Muscle of back (tissue), 13 donors: ENCODE measurements at places on chromosomes 12 and 14.

DNA sequence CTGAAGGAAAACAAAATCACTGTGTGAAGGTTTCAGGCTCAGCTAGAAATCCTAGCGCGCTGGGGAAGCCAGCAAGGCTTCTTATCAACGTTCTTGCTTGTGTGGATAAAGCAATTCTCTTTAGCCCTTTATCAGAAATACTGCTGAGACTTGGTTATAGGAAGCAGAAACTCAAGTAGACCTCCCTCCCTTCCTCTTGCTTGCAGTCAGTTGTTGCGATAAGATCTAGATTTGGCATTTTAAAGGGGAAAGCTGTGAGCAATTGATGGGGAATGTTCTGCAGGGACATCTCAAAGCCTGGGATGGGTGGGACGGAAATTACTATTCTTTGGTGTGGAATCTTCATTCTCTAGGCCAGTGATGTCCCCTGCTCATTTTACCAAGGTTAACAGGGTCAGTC, 76.4 kb upstream of the ANO4 start:
- DNase-seq, result peak; percentile 5

DNA sequence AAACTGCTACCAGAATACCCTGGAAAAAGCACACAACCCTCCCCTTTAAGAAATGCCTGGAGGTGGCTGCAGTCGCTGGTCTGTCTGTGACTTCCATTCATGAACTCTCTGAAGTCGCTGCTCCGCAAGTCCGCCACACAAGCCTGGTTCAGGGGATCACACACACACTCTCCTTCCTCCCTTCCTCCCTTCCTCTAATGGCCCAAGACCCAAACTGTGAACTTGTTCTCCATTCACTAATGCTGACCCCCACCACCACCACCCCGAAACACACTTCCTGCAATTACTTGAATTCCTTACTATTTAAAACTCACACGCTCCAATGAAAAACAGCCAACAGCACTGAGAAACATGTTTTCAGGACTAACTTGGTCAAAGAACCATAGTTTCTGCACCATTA, 1.0 kb upstream of the LMO3 start:
- no peak for DNase-seq

DNA sequence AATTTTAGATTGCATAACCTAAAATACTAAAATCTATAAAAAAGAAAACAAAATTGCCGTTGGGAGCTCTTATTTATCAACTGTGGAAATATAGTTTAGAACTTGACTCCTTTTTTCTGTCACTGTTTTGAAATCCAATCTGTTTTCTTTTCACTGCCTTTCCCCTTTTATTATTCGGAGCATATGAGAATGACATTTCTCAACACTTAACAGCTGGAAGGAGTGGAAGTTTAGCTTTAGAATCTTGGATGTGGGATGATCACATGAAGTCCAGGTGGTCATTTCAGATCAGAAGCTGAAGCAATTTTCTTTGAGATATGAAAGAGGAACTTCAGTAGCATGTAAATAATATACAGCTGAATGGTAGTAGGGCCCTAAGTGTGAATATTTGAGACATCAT, 16.7 kb downstream of the TRHDE start:
- DNase-seq, result no peak

DNA sequence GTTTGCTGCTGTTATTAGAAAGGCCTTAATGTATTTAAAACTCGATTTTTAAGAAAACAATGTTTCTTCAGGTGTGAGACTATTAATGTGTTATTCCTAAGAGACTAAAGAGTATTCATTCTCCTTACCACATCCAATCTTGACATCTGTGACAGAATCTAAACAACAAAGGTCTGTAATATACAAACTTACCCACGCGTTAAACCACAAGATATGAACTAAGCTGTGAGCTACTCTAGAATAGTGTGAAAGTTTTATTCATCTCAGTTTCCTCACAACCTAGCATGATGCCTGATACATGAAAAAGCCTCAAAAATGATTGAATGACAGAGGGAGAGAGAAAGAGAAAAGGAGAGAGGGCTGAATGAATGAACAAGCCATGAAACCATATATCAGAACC, 117.3 kb upstream of the COCH start:
- DNase-seq, result no peak

DNA sequence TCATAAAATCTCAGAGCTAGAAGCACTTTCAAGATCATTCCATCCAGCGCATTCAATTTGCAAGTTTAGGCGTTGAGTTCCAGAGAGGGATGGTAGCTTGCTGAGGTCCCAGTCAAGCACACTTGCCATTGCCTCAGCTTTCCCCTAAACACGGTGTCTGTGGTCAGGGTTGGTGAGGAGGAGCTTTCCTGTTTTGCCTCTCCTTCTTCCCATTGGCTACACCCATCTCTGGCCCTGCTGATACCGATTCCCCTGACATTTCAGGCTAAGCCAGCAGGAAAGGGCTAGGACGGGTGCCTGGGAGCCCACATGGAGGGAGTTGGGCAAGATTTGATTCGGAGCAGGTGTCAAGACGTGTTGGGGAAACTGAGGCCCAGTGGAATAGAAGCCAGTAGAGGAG, 9.1 kb downstream of the NFATC4 start:
- no peak for DNase-seq

- DNase-seq, result no peak
Measured at GRCh38 chr12:125014526-125014925, 21.1 kb downstream of the BRI3BP start.

GRCh38 chr14:27845902-27846301, 920.7 kb upstream of the FOXG1 start:
- DNase-seq, result no peak

DNA sequence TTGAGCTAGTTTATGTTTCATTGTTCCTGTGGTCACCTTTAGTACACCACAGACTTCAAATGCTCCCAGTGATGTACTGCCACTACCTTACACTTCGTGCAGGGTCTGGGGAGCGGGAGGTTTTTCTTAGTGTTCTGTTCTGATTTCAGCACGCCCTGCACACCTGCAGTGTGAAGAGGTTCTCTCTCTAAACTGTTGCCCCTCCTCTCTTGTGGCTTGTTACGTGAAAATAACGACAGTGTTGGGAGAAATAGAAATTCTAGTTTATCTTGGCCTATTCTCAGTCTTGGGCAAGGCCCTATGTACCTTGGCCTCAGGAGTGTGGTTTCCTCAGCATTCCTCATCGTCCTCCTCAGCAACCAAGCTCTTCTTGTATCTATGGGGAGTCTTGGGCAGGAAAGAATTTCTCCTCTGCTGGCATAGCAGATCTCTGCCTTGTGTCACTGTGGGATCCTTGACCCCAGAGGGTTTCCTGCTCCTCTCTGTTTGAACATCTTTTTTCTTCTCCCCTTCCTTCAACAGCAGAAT, 48.6 kb downstream of the EIF2S3B start:
- no peak for DNase-seq

- DNase-seq, result no peak
Measured at GRCh38 chr12:29582146-29582545, 84.7 kb upstream of the OVCH1 start.

GRCh38 chr12:49295082-49295936, at the start of gene PRPH:
Gene PRPH, plus strand, starts transcription at chr12:49295147. Its CDS starts 54 bp downstream, at chr12:49295201.
- no peak for DNase-seq

DNA sequence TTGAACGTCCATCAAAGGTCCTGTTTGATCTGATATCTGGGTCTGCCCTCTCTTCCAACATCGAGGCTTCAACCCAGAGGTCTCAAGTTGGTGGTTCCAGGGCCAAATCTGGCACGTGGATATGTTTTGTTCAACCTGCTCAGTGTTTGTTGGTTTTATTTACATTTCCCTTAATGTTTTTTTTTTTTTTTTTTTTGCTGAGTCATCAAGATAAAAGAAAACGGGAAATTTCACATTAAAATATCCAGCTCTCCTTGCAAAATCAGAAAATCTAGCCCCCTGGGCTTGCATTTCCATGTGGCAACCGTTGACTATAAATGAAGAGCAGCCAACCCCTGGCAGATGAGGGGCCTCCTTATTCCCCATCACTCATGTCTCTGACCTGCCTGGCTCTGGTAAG, 765.6 kb upstream of the TBX3 start:
- no peak for DNase-seq

DNA sequence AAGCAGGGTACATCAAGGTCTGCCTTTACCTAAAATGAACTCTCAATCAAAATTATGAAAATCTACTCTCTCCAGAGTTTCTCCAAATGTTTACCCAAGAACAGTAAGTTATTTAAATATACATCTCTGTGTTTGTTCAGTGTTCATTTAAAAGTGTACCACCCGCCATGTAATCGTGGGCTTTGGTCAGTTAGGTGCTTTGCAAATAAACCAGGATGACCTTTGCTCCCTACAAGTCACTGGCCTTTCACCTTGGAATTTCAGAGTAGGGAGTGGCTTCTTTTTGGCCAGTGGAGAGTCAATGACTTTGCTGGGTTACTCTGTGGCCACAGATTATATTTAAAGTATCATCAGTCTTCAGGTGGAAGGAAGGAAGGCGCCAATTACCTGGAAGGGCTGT, 74.6 kb upstream of the PTPRB start:
- DNase-seq, result no peak
